B cell (primary cell): ENCODE measurements at places on chromosomes 1 and 21. TPM values are rescaled to one million over a fixed set of nuclear protein-coding genes. Genes with fewer than 3 reads are reported as not detected.

DNA sequence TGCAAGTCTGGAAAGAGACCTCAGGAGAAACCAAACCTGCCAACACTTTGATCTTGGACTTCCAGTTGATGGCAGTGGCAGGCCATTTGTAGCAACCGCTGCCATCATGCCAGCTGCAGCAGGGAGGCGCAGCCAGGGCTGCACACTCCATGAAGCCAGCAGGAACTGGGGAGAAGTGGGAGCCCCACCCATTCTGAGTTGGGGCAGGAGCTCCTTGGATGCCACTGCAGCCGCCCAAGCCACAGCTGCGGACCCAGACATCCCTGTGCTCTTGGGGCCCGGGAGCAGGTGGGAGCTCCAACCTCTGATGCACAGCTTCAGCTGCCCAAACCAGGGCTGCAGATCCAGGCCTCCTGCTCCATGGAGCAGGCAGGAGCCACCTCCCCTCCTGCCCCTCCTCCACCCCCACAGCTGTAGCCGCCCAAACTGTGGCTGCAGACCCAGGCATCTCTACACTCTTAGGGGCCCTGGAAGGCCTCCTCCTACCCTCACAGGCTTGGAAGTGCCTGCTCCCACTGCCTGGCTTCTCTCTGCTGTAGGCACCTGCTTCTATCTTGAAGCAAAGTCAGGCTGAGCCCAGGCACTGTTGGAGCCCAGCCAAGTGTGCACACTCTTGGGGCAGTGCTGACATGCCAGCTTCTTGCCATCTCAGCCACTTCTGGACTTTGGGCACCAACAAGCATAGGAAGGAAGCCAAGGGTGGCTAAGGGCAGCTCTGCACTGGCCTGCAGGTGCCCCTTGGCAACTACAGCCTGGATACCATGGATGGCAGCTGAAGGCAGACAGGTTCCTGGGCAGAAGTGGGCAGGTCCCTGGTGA, 20.0 kb upstream of the DISP1 start:
- H3K27ac ChIP-seq = no peak overlapping the region
- peaks cover 17% of the 10 kb centered on the region for H3K4me1 ChIP-seq

DNA sequence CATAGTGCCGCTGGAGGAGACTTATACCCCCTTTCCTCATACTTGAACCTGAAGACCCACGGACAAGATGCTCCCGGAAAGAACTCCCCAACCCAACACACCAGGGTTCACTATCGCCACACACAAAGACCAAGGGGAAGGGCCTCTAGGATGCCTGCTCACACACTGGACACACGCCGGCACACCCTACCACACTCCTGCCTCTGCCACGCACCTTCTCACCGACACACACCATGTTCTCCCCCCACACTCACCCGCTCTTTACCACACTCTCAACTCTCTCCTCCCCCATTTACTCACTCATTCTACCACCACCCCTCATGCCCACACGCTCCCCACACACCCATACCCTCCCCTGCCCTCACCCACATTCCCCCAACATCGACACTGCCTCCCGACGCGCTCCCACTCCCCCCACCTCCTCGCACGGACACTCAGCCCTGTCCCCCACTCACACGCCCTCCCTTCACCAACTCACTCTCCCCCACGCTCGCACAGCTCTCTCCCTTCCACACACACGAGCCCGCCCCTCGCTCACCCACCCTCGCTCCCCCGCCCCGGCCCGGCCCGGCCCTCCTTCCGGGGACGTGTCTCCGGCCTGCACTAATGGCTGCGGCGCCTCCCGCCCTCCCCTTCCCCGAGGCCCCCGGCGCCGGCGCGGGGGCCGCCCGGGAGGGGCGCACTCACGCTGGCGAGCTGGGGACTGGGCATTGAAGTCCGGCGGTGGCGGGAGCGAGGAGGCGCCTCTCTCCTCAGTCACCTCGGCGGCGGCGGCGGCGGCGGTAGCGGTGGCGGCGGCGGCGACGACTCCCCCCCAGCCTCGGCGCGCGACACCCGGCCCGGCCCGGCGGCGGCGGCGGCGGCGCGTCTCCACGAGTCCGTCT, 626 bp downstream of the PTP4A2 start:
- peak overlapping the region; percentile 78 for H3K27ac ChIP-seq
- peak overlapping the region; percentile 78 for H3K4me3 ChIP-seq
- DNase-seq = peak; percentile 87
- peaks cover 73% of the 10 kb centered on the region for H3K4me1 ChIP-seq
- H3K36me3 ChIP-seq = peaks cover 5% of the 10 kb centered on the region
- no peaks in the 10 kb centered on the region for H3K27me3 ChIP-seq

GRCh38 chr1:50271968-50272578, 151.2 kb downstream of the DMRTA2 start:
- DNase-seq = peak; percentile 8
- H3K4me1 ChIP-seq = no peaks in the 10 kb centered on the region
- H3K27me3 ChIP-seq = peaks cover under 1% of the 10 kb centered on the region
- H3K36me3 ChIP-seq = no peaks in the 10 kb centered on the region

DNA sequence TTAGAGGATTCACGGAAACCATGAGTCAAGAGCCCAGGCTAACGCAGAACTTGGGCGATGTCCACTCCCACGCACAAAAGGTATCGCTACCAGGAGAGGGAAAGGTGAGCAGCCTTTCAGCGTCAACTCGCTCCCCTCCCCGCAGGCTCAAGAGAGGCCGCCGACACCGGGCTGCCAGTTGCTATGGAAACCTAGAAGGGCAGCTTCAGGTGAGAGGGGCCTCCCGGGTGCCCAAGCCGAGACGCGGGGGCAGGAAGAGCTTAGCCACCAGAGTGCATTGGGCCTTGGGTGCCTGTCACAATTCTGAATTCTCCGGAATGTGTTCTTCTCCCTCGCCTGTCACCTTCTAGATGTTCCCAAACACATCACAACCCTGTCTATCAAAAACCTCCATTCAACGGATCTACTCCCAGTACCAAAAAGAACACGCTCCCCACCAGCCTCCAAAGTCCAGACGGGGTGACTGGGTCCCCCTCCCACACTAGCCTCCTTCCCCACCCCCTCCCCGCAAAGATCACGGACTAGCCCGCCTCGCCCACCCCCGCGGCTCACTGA, 694 bp downstream of the MEAF6 start:
- peaks cover 9% of the 10 kb centered on the region for H3K36me3 ChIP-seq
- H3K4me3 ChIP-seq = peak overlapping the region; percentile 57
- DNase-seq = peak; percentile 58
- no peaks in the 10 kb centered on the region for H3K27me3 ChIP-seq
- H3K4me1 ChIP-seq = peaks cover 19% of the 10 kb centered on the region

DNA sequence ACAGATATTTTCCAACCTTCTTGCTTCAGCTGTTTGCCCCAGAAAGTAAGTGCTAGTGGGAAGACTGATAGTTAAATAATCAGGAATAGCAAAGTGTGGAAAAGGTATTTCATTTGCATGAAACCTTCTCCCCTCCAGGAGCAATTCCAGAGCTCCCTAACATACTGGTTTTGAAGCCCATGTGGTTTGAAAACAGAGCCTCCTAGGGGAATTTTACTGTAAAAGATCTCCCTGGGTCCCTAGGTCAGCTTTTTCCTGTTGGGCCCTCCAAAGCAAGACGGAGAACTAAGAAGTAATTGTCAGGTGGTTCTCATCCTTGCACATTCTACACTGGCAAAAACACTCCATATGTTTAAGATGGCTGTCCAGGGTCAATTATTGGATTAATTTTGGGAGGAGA, 218.7 kb upstream of the FOXD3 start:
- no peaks in the 10 kb centered on the region for H3K4me1 ChIP-seq
- H3K27me3 ChIP-seq = no peaks in the 10 kb centered on the region
- H3K4me3 ChIP-seq = no peak overlapping the region
- no peak for DNase-seq
- no peaks in the 10 kb centered on the region for H3K36me3 ChIP-seq
- no peak overlapping the region for H3K27ac ChIP-seq

DNA sequence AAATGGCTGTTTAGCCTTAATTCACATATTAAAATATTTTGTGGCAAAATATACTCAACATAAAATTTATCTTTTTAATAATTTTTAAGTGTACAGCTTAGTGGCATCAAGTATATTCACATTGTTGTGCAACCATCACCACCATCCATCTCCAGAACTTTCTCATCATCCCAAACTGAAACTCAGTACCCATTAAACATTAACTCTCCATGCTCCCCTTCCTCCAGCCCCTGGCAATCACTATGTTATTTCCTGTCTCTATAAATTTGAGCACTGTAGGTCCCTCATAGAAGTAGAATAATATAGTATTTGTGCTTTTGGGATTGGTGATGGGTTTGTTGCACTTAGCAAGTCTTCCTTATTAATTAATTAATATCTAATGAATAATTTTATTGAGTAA, 29.4 kb downstream of the CCN1 start:
- H3K27me3 ChIP-seq = no peaks in the 10 kb centered on the region
- H3K4me1 ChIP-seq = no peaks in the 10 kb centered on the region
- H3K36me3 ChIP-seq = no peaks in the 10 kb centered on the region
- DNase-seq = no peak
- H3K27ac ChIP-seq = no peak overlapping the region
- H3K4me3 ChIP-seq = no peak overlapping the region

DNA sequence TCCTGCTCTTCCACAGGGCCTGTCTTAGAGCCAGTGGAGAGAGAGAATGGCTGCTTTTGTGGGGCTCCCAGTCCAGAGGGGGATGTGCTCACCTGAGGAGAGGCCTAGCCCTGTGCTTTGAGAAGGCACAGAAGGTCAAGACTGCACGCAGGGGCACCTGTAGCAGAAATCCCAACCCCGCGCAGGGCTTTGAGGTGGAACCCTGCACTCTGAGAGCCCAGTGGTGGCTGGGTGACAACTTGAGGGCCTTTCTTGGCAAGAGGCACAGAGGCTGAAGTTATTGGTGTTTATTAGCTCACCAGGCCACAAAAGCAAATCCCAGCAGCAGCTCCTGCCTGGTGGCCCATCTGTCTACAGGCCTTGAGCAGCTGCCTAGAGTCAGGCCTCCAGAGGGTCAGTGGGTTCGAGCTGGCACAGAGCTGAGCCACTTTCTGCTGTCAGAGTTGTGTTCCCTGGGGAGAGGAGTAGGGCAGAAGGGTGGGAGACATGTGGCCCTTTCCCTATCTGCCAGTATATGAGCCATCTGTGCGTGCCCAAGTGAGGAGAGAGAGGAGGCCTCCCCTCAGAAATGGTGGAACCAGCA, 31.4 kb downstream of the SZRD1 start:
- H3K4me1 ChIP-seq = no peaks in the 10 kb centered on the region
- H3K27me3 ChIP-seq = no peaks in the 10 kb centered on the region

DNA sequence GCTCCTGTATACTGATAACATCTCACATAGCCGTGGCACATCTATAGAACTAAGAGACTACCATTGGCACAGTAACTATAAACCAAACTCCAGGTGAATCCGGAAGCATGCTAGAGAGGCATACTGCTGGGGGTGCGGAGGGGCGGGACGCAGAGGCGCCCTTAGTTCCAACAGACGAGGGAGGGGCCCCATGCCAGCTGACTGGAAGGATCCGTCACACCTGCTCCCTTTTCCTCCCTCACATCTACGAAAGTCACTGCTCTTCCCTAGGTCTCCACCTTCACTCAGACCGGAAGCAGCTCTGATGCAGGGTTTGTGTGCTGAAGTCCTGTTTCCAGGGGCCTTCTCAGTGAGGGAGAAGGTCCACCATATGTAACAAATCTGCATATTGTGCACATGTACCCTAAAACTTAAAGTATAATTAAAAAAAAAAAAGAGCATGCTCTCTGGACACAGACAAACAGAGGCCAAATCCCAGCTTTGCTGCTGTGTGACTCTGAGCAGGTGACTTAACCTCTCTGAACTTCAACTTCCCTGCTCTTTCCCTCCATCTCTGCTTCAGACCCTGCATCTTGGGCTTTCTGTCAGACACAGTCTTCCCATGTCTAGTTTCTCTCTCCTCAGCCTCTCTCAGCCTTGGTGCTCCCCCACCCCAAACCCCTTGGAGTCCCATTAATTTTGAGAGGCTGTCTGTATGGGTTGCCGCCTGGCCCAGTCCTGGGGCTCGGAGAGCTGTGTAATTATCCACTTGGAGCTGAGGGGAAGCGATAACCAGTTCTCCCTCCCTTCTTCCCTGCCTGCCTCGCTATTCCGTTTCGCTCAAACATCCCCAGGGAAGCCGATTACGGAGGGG, 7.8 kb upstream of the GJB5 start:
- H3K27ac ChIP-seq = no peak overlapping the region
- H3K4me1 ChIP-seq = no peaks in the 10 kb centered on the region
- DNase-seq = no peak
- H3K4me3 ChIP-seq = no peak overlapping the region
- H3K27me3 ChIP-seq = peaks cover 6% of the 10 kb centered on the region

GRCh38 chr1:238205045-238205662, 314.4 kb upstream of the ZP4 start:
- H3K4me3 ChIP-seq = no peak overlapping the region
- H3K4me1 ChIP-seq = no peaks in the 10 kb centered on the region
- no peak overlapping the region for H3K27ac ChIP-seq
- no peaks in the 10 kb centered on the region for H3K27me3 ChIP-seq
- no peaks in the 10 kb centered on the region for H3K36me3 ChIP-seq
- DNase-seq = no peak

GRCh38 chr1:57819893-57820292, 396.0 kb upstream of the DAB1 start:
- no peaks in the 10 kb centered on the region for H3K36me3 ChIP-seq
- H3K27ac ChIP-seq = no peak overlapping the region
- H3K4me1 ChIP-seq = no peaks in the 10 kb centered on the region
- no peaks in the 10 kb centered on the region for H3K27me3 ChIP-seq
- H3K4me3 ChIP-seq = no peak overlapping the region
- DNase-seq = no peak

DNA sequence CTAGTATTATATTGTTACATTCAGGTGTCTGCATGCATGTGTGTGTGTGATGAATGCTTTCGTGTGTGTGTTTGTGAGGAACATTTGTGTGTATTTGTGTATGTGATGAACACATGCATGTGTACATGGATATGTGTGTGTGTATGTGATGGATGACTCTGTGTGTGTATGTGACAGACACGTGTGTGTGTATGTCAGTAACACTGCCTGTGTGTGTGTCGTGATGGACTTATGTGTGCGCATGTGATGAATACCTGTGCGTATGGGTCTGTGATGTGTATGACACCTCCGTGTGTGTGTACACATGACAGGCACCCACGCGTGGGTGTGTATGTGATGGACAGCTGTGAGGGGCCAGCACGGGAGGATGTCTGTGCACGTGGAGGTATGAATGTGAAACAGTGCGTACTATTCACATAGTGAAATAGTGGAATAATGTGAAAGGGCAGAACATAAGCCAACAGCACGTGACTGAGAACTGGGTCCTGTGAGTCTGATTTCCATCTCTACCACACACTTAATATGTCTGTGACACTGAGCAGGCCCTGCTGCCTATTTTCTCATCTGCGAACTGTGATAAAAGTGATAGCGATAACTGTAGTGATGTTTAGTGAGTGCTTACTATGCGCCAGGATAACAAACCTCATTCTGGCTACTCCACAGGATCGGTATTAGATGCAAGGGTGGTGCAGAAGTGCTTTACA, 41.8 kb upstream of the CSF3R start:
- no peaks in the 10 kb centered on the region for H3K36me3 ChIP-seq
- no peaks in the 10 kb centered on the region for H3K4me1 ChIP-seq
- no peak for DNase-seq
- no peak overlapping the region for H3K27ac ChIP-seq

The EDARADD gene
- total RNA-seq = not detected in 2 replicates

The VWA5B1 gene
- total RNA-seq = not detected in 2 replicates

The RNU1-3 gene
- total RNA-seq = 4,377 and 4,541 TPM in 2 replicates

The S100A10 gene
- 40.4 and 47.1 TPM in 2 replicates for total RNA-seq
